ENCODE measurements at places on chromosomes 12 and 14.

DNA sequence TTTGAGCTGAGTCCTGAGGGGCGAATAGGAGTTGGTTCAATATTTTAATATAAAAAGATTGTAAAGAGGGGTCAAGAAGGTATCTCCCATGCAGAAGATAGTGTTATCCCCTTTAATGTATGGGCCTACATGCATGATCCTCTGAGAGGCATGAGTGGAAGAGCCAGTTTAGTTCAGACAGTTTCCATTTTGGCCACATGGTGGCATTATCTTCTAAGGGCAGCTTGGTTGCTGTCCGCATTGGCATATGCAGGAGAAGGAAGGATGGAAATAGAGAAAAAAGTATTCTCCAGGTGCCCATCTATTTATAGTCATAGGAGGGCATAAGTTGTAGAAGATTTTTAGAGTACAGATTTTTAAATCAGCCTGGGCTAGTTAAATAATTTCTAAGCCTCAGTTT lies 5.4 kb downstream of the SAMD4A start:
- no peak for DNase-seq

- DNase-seq: no peak
These were observed 485 bp upstream of the PNMA1 start for GRCh38 chr14:73714656-73715081.

DNA sequence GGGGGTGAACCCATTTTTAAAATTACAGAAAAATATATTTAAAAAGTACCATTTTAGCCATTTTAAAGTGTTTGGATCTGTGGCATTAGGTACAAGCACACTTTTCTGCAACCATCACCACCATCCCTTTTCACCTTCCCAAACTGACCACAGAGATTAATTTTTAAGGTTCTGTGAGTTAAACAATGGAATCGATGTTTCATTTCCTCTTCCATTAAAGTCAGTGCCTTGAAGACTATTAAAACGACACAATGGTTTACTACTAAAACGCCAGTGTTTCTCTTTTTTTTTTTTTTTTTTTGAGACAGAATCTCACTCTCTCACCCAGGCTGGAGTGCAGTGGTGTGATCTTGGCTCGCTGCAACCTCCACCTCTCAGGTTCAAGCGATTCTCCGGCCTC lies 78.1 kb upstream of the GPR68 start:
- no peak for DNase-seq

DNA sequence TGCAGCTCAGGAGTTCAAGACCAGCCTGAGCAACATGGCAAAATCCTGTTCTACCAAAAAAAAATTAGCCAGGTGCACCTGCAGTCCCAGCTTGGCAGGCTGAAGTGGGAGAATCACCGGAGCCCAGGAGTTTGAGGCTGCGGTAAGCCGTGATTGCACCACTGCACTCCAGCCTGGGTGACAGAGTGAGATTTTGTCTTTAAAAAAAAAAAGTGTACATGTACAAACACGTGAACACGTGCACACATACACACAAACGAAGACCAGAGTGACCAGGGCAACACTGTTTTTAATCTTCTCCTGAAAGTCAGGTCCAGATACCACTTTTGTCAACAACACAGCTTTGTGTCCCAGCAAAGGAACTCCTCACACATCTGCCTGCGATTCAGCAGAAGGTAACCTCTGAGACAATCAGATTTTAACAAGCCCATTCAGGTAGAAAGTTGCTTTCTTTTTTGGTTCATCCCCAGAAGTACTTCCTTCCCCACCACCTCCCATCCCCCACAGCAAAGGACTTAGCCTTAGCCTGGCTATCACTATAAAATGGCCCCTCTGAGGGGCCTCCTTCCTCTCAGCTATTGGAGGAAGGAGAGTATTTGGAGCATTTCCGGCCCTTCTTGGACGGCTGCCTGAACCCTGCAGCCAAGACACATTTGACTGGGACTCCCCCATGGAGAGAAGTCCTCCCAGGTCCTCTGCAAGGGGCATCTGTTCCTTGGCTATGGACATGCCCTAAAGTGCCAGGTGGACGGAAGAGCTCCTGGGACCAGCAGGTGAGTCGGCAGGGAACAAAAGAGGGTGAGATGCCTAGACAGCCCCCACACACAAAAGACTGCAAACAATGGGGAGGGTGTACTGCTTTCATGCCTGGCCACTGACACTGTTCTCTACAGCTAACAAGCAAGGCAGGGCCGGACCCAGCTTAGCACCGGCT lies 9.8 kb downstream of the CTDSP2 start:
- no peak for DNase-seq

- DNase-seq: no peak
These were observed 24.4 kb upstream of the BTBD6 start for GRCh38 chr14:105223770-105224544.

- no peak for DNase-seq
These were observed 135.3 kb downstream of the NTF3 start for GRCh38 chr12:5567016-5567725.

DNA sequence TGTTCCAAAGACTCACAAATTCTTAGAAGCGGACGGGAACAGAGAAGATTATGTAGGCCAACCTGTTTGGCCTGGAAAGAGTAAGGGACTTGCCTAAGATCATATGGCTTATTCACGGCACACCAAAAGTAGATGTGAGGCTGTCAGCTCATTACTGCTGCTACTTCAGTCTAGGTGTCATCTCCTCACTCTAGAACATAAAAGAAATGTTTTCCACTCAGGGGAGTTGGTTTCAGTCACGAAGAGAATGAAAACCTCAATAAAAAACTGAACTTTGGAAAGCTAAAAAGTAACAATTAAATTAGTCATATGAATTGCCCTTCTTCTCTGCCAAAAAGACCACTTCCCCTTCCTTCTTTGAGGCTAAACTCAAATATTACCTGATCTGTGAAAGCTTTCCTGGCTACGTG lies 658 bp upstream of the CEP128 start:
- no peak for DNase-seq

- DNase-seq: no peak
These were observed 131.9 kb upstream of the SLC38A2 start for GRCh38 chr12:46504494-46504893.

DNA sequence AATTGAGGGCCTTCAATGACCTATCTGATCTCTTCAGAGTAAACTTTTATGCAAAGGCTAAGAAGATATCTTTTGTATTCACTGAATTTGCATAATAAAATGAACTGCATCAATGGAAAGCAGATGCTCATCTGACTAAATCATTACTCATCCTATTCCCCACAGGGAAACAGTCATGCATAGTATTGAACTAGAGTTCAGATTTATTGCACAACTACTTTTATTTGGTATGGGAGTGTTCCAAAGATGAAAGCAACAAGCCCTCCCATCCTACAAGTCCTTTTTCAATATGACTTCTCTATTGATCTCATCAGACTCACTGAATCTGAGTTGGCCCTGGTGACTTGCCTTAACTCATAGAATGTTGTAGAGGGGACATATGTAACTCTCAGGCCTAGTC lies 159.8 kb downstream of the KITLG start:
- DNase-seq: no peak

DNA sequence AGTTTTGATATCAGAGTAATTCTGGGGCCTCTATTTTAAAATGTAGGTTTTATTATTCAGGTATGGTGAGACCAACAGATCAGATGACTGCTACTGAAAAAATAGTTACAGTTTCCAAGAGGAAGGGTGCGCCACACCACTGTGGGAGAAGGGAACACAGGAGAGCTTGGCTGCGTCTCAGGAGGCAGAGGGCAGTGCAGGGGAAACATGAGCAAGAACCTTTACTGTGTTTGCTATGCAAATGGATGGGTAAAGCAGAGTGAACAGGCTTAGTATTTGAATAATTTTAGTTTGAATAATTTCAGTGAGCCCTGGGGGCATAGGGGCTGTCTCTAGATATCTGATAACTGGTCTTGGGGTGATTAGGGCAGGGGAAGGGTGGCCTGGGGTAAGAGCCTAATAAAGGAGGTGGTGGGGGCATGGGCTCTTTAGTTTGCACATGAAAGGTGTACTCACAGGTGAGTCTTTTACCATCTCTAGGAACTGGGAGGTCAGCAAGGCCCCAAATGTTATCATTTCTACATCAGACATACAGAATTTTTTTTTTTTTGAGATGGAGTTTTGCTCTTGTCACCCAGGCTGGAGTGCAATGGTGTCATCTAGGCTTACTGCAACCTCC lies 196.8 kb upstream of the NEDD1 start:
- DNase-seq: no peak

GRCh38 chr12:24586293-24586692 lies 362.6 kb downstream of the BCAT1 start:
- no peak for DNase-seq

DNA sequence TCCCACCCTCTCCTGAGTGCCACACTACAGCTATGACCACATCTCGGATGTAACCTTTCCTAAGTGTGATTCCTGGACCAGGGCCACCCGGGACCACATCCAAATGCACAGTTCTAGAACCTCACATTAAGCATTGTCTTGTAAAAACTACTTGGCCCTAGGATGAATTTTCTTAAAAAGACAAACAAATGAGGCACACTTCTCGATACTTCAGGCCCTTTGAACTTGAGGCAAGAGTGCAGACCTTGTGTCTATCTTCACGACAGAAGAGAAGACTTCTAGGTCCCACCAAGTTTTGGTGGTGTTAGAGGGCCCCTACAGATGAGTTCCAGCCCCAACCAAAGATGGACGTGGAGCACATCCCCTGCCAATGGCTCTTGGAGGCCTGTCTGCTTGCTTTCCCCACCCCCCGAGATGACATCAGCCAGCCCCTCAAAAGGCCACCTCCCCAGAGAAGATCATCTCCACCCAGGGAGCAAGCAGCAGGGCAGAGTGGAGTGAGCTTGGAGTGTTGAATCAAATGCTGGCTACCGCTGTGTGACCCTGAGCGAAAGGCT lies 9.3 kb downstream of the ISCU start:
- DNase-seq: no peak

DNA sequence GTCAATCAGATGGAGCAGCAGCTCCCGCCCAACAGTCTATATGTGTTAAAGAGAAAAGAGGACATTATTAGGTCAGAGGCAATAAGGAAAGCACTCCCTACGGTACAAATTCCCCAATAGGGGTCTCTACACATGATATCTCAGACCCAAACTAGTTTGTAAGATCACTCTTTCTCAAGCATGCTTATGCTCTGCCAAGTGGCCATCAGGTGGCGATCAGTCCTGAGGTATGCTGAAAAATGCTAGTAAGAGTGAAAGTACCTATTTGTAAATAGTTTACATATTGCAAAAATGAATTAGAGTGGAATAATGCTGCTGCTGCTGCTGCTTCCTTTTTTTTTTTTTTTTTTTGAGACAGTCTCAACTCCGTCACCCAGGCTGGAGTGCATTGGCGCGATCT lies 61.0 kb downstream of the CPM start:
- DNase-seq: no peak

DNA sequence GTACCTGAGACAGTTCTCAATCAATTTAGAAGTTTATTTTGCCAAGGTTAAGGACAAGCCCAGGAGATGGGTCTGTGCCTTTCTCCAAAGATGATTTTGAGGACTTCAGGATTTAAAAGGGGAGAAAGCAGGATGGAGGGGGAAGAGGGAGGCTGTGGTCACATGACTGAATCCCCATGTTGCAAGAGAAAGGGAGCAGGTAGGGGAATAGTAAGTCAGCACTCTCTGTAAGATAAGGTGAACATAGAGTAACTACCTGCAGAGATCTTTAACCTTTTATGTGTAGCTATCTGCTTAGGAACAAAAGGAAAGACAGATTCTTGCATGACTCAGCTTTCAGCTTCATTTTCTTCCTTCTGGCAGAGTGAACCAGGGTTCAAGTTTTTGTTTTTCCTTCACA lies 25.9 kb downstream of the DGLUCY start:
- DNase-seq: no peak

DNA sequence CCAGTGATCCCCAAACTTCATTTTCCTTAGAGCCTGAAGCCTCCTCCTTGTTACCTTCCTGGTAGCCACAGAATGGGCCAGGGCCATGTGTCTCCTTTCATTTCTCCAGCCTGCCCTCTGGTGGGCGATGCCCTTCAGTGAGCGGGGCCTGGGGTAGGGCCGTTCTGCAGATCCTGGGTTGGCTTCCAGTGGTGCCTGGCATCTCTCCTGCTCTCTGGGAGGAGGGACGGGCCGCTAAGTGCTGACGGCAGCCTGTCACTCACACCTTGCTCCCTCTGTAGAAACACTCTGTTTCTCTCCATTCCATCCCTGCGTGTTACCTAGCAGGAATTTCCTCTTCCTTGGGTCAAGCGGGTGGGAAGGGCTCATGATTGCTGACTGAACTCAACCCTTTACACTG lies 232.1 kb downstream of the CACNA1C start:
- DNase-seq: no peak

- no peak for DNase-seq
These were observed 2.1 kb downstream of the KRT83 start for GRCh38 chr12:52319097-52319496.

DNA sequence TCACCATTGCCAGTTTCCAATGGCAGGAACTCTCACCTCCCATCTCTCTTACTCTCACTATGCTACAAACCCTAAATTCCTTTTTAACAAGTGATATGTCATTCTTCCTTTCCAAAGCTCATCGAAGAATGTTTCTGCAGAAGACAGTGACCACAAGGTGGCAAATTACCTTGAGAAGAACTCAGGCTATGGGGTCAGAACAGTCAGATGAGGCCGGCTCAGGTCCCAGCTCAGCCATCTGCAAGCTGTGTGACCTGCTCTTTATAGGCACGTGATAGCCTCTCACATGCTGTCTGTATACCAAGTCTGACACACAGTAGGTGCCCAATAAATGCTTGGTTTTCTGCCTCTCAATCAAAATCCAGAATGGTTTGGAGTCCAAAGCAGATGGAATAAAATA lies 80.7 kb downstream of the FOXN3 start:
- DNase-seq: no peak

DNA sequence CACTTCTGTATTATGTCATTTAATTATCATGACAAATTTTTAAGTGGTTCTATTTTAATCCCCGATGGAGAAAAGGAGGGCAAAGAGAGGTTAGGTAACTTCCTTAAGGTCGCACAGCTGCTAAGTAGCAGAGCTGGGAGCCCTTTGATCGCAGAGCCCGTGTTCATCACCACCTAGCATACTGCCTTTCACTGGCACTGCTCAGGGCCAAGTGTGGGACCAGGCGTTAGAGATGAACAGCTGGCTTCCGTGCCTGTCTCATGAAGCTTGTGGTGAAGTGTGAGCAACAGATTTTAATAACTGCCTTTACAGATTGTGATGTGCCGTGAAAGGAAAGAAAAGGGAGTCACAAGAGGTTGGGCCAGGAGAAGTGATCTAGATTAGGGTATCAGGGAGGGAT lies 273.6 kb downstream of the AKAP6 start:
- DNase-seq: no peak

DNA sequence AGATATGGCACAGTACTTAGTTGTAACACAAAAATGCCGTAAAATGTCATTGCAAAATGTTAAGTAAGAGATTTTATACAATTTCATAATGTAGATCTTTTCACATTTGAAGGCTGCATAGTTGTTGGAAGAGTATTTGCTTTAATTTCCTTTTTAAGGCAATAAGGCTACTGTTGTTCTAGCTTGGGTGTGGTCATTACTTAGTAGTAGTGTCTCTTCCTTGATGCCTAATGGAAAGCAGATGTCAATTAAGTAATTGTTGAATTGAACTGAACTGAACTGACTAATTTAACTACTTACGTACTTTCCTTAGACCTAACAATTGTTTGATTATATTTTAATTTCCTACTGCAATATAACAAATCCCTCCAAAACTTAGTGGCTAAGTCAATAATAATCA lies 181.7 kb downstream of the FLRT2 start:
- DNase-seq: no peak

- DNase-seq: no peak
These were observed 16.5 kb upstream of the YY1 start for GRCh38 chr14:100222224-100223093.

GRCh38 chr12:29207120-29207519 lies 58.0 kb downstream of the FAR2 start:
- DNase-seq: no peak

- DNase-seq: no peak
These were observed 73.4 kb upstream of the ETV6 start for GRCh38 chr12:11576104-11576503.

GRCh38 chr12:89395712-89396111 lies 43.4 kb upstream of the DUSP6 start:
- DNase-seq: no peak

All from stimulated activated CD8-positive, alpha-beta memory T cell treated with anti-CD3 and anti-CD28 coated beads, Interleukin-12 subunit alpha, Interleukin-12 subunit beta, amount 100 ng/mL, for 4 hours (primary cell).